NCI-H1105 (cell line): ENCODE measurements at places on chromosomes 7 and 10.

DNA sequence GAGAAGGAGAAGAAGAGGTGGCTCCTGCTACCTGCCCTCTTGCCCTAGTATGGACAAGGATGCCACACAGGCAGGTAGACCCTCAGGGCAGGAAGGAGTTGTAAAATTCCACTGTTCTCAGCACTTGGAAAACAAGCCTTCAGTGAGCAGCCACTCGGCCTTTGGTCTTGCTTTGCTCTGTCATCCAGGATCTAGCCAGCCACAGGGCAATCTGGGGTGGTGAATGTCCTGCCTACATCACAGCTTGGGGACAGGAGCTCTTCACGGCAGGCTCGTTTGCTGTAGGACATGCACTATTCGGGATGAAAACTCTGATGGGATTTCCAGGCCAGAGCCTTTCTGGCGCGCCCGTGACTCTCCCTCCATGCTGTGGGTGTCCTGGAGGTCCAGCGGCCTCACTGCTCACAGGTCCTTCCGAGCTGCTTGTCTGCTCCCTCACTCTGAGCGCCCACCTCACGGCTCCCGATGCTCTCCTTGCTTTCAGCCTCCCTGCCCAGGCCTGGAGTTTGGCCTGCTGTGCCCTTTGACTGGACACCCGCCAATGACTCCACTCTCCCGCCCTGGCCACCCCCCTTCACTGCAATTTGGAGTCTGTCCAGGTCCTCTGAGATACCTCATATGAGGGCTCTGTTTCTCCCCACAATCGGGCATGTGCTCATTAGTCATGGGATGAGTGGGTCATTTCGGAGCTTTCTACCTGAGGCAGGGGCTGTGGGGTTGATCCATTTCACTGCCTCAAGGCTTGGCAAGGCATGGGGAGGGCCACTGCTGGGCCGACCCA is 227.2 kb upstream of the GRB10 start:
- DNase-seq, result no peak

DNA sequence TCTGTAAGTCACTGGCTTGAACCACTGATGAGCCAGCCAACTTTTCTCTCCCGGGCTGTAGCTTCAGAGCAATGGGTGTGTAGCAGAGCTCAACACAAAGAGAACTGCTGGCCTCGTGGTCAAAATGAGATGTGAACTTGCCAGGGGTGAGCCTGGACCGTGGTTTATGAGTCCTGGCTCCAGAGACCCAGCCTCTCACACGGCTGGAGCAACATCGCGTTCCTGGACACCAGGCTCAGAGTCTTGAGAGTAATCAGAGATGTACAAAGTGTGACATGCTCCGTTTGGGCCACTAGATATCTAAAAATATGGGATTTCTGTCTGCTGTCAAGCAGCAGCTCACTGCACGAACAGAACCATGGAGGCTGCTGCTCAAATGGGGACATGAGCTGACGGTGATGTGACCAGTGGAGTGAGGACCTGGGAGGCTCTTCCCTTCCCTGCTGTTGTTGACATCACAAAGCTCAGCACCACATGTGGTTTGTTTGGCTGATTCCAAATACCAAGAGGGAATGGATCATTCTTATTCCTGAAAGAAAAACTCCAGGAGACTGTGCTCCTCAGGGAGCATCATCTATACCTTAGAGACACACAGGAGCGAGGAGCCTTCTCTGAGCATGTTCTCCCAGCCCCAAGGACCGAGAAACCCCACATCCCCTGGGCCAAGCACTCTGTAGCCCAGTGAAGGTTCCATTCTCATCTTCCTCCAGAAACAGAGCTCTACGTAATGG is 9.2 kb upstream of the SVIL start:
- no peak for DNase-seq

DNA sequence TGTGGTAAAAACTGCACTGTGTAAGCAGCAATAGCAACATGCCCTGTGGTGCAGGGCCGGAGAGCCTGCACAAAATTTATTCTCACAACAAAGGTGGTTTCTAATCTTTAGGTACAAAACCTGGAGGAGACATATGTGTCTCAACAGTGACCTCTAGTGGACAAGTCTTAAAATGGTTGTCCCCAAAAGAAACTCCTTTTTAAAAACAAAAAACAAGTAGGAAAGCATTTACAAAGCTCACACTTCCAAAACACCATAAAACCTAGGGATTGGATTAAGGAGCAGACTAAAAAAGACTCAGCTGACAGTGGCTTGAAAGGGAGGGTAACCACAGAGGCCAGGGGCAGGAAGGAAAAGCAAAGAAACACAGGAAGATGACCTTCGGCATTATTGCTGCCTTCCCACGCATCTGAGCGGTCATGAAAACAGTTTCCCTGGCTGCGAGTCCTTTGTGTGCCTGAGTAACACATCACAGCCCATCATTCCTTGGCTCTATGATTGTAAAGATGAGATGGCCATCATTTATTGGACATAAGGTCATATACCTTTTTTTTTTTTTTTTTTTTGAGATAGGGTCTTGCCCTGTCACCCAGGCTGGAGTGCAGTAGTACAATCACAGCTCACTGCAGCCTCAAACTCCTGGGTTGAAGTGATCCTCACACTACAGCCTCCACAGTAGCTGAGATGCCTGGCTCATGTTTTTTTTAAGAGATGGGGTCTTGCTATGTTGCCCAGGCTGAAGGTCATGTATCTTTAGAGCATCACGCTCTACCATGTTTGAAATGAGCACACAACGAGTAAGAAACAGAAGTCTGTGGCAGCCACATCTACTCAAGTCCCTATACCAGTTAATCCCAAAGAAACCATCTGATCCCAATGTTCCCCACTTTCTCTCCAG is 39.5 kb downstream of the RSU1 start:
- peak; percentile 34 for DNase-seq

DNA sequence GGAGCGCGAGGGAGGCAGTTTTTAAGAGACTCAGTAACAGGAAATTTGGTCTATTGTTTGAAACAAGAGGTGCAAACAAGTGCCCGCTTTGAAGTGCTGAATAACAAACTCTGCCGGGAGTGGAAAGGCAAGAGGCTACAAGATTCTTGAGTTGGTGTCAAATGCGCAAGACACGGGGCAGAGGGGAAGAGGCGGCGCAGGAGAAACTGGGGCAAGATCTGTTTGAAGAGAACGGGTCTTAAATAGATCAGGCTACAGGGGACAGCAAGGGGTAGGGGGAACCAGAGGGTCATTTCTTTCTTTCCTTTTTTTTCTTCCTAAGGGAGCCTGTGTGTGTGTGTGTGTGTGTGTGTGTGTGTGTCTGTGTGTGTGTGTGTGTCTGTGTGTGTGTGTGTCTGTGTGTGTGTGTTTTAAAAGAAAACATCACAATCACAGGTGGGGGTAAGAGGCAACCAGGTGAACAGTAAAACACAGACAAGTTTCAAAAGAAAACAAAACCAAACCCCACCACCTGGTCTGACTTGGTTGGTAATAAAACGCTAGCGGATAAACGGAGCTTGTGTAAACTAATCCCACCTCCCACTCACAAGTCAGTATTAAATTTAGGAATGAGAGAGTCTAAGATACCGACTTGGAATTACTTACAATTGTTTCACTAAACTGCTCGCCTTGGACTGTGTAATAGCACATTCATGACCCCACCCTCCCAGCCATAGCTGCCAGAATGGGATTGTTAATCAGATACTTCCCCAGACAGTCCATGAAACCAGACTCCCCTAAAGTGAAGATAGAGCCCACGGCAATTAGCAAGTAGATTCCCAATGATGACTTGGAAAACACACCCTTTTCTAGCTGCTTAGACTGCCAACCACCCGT is 13.1 kb upstream of the CUX1 start:
- no peak for DNase-seq

GRCh38 chr10:124380256-124380995 is 38.3 kb downstream of the OAT start:
- no peak for DNase-seq
